ENCODE measurements at places on chromosomes 12 and 14. TPM values are rescaled to one million over a fixed set of nuclear protein-coding genes. Genes with fewer than 3 reads are reported as not detected.

DNA sequence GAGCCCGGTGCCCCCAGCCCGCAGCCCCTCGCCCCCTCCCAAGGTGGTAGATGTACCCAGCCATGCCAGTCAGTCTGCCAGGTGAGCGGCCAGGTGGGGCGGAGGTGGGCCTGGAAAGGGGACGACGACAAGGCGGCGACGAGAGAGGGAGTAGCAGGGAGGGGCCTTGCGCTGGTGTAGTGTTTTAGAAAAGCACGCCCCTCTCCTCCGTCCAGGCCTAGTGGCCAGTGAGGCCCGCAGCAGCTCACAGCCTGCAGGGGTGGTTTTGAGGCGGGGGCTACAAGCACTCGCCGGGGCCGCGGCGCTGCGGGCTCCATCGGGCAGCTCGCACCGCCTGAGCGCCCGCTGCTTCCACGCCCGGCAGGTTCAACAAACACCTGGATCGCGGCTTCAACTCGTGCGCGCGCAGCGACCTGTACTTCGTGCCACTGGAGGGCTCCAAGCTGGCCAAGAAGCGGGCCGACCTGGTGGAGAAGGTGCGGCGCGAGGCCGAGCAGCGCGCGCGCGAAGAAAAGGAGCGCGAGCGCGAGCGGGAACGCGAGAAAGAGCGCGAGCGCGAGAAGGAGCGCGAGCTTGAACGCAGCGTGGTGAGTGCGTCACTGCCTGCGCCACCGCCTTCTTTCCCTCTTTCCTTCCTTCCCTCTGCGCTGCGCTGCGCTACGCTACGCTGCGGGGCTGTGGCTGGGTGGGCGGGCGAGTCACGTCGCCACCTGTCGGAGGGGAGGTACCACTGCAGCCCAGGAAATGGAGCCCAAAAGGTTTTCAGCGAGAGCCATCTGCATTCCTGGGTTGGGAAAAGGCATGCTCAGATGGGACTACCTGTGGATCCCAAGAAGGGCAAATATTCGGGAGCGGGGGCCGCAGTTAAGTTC, 5.9 kb upstream of the RNU7-1 start:
- H3K4me1 ChIP-seq, result peaks cover 52% of the 10 kb centered on the region
- peak overlapping the region; percentile 83 for H3K4me3 ChIP-seq
- DNase-seq, result peak; percentile 97
- H3K27me3 ChIP-seq, result no peaks in the 10 kb centered on the region
- H3K36me3 ChIP-seq, result peaks cover 41% of the 10 kb centered on the region
- H3K27ac ChIP-seq, result peak overlapping the region; percentile 96

- no peaks in the 10 kb centered on the region for H3K4me1 ChIP-seq
- no peak for DNase-seq
- H3K27ac ChIP-seq, result no peak overlapping the region
- no peaks in the 10 kb centered on the region for H3K36me3 ChIP-seq
- H3K4me3 ChIP-seq, result no peak overlapping the region
- no peaks in the 10 kb centered on the region for H3K27me3 ChIP-seq
Measured at GRCh38 chr12:83216230-83216629, 529.5 kb downstream of the TMTC2 start.

GRCh38 chr12:124458220-124458991, 109.0 kb downstream of the NCOR2 start:
- no peak overlapping the region for H3K27ac ChIP-seq
- no peaks in the 10 kb centered on the region for H3K27me3 ChIP-seq
- DNase-seq, result no peak
- peaks cover 33% of the 10 kb centered on the region for H3K36me3 ChIP-seq
- H3K4me1 ChIP-seq, result peaks cover 36% of the 10 kb centered on the region

GRCh38 chr12:76252031-76252430, 96.2 kb downstream of the BBS10 start:
- no peak overlapping the region for H3K27ac ChIP-seq
- peaks cover 7% of the 10 kb centered on the region for H3K27me3 ChIP-seq
- no peaks in the 10 kb centered on the region for H3K4me1 ChIP-seq
- DNase-seq, result no peak
- H3K4me3 ChIP-seq, result no peak overlapping the region

IGF1 gene
- total RNA-seq, result not detected

GRCh38 chr12:132210223-132211055, 66.2 kb downstream of the NOC4L start:
- no peak overlapping the region for H3K4me3 ChIP-seq
- H3K27ac ChIP-seq, result no peak overlapping the region
- no peaks in the 10 kb centered on the region for H3K36me3 ChIP-seq
- peaks cover 4% of the 10 kb centered on the region for H3K27me3 ChIP-seq

- no peak overlapping the region for H3K27ac ChIP-seq
- no peaks in the 10 kb centered on the region for H3K36me3 ChIP-seq
- peaks cover 2% of the 10 kb centered on the region for H3K4me1 ChIP-seq
- peaks cover 67% of the 10 kb centered on the region for H3K27me3 ChIP-seq
- DNase-seq, result peak; percentile 21
- H3K4me3 ChIP-seq, result no peak overlapping the region
Measured at GRCh38 chr14:76133103-76133502, 18.6 kb upstream of the GPATCH2L start.

DNA sequence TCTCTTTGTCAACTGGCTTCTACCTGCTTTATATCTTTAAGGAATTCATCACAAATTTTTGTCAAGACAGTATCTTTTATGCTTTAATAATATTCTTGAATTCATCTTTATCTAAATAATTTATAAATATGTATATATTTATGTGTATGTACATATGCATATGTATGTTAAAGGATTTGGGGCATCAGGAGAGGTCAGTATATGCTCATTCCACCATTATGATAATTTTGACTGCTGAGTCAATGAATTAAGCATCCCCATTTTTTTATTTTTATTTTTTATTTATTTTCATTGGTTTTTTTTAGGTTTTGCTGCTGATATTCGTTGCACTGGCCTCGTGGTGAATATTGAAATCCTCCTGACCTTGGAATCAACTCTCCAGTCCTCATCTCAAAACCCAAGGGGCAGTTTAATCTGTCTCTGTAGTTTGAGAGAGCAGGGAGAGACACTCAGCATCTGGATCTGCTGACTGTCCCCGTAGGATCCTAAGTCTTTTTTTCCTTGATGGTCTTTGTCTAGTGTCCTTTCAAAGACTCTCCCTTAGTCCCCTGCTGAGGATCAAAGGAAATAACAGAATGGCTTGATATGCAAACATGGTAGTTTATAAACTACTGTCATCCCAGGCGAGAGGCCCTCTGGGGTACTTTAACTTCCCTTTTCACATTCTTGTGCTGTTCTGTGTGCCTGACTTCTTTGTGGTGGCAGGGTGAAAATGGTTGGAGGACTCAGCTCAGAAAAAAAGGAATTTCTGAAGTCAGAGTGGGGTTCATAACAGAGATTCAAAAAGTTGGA, 218.7 kb downstream of the DIO2 start:
- no peaks in the 10 kb centered on the region for H3K36me3 ChIP-seq
- H3K4me1 ChIP-seq, result no peaks in the 10 kb centered on the region

- peaks cover 20% of the 10 kb centered on the region for H3K27me3 ChIP-seq
- H3K36me3 ChIP-seq, result no peaks in the 10 kb centered on the region
- peaks cover 5% of the 10 kb centered on the region for H3K4me1 ChIP-seq
- DNase-seq, result no peak
- H3K27ac ChIP-seq, result no peak overlapping the region
Measured at GRCh38 chr14:23366426-23366921, 1.5 kb upstream of the EFS start.

DNA sequence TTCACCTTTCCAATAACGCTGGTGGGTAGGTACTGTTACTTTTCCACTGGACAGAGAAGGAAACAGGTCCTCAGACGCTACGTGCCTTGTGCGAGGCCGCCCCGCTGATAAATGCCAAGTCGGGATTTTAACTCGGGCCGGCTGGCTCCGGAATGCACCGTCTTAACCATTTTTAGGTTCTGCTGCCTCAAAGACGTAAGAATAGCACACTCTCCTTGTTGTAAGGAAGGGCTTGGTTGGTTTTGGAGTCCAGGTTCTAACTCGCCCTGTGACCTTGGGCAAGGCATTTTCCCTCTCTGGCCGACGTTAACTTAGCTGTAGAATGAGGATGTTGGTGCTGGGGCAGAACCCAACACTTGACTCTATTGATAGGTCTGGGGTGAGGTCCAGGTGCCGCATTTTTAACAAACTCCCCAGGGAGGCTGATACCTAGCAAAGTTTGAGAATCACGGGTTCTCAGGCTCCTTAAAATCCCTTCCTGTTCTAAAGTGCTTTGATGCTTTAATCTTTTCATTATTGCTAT, 814 bp downstream of the ANKRD13A start:
- H3K27ac ChIP-seq, result peak overlapping the region; percentile 93
- H3K36me3 ChIP-seq, result peaks cover 11% of the 10 kb centered on the region
- peak; percentile 52 for DNase-seq
- no peaks in the 10 kb centered on the region for H3K27me3 ChIP-seq
- peaks cover 68% of the 10 kb centered on the region for H3K4me1 ChIP-seq

DNA sequence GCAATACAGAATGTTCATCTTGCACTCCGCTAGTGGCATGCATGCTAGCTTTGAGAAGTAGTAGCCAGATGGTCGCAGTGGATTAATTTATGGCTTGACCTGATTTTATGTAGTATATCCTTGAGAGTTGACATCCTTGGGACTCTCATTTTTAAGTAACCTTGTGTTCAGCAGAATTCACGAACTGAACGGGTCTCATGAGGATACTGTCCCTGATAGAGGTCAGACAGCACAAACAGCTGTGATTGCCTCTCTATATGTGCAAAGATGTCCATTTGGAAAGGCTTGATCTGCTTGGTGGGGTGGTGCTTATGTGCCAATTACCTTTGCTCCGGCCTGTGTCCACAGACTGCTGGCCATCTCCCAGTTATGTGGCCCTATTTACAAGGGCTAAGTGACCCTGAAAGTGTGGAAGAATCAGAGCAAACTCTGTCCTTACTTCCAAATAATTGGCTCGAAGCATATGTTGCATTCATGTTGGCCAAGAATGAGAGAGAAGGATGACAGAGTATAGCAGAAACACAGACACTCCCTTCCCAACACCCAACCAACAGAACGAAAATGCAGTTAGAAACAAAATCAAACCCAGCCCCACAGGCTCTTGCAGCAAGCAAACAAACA, 167.1 kb downstream of the CRADD start:
- H3K27ac ChIP-seq, result no peak overlapping the region
- H3K4me1 ChIP-seq, result peaks cover 23% of the 10 kb centered on the region
- H3K36me3 ChIP-seq, result peaks cover 3% of the 10 kb centered on the region
- H3K4me3 ChIP-seq, result no peak overlapping the region

DNA sequence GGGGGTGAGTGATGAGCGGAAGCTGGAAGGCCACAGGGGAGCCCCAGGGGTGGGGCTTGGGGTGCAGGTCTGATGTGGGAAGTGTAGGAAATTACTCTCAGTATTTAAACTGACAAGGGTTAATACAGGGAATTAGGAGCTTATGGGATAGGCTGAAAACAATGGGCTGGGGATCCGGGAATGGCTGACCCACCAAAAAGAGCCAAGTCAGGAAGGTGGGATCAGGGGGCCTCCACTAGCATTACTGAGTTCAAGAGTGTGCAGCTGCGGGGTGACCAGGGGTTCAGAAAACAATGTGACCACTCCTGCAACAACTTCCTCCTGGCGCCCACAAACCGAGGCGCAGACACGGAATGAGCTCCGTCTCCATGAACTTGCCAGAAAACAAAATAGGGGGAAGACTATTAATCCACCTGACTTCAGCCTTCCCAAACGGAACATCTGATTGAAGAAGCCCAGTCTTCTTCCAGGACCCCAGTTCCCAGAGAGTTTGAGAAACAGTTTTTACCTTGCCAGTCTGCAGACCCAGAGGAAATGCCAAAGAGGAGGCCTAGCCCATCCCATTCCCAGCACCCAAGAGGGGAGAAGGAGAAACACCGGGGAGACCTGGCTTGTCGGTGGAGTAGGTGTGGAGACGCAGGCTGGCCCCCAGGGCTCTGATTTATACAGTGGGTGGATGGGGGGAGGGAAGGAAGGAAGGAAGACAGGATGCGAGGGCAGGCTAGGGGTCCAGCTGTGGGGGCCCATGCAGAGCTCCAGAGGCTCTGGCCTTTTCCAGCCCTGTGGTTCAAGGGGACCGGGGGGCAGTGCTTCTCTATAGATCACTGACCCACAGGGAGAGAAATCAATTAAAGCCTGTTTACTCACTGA, 16.5 kb upstream of the YY1 start:
- peak; percentile 35 for DNase-seq
- no peaks in the 10 kb centered on the region for H3K36me3 ChIP-seq
- no peak overlapping the region for H3K4me3 ChIP-seq
- no peak overlapping the region for H3K27ac ChIP-seq

GRCh38 chr12:112216223-112216622, 90.9 kb downstream of the TRAFD1 start:
- no peaks in the 10 kb centered on the region for H3K4me1 ChIP-seq
- H3K4me3 ChIP-seq, result no peak overlapping the region
- H3K27ac ChIP-seq, result no peak overlapping the region
- peaks cover 15% of the 10 kb centered on the region for H3K36me3 ChIP-seq
- no peaks in the 10 kb centered on the region for H3K27me3 ChIP-seq

GRCh38 chr14:84409435-84409834, 1120.5 kb upstream of the FLRT2 start:
- H3K4me3 ChIP-seq, result no peak overlapping the region
- H3K4me1 ChIP-seq, result no peaks in the 10 kb centered on the region
- no peak overlapping the region for H3K27ac ChIP-seq
- DNase-seq, result no peak
- H3K36me3 ChIP-seq, result peaks cover 2% of the 10 kb centered on the region

GNB3 gene
- 0.66 TPM for total RNA-seq

GRCh38 chr12:96636895-96637294, 147.5 kb downstream of the CFAP54 start:
- no peaks in the 10 kb centered on the region for H3K4me1 ChIP-seq
- no peak for DNase-seq
- no peak overlapping the region for H3K27ac ChIP-seq
- no peaks in the 10 kb centered on the region for H3K36me3 ChIP-seq
- H3K4me3 ChIP-seq, result no peak overlapping the region
- H3K27me3 ChIP-seq, result peaks cover 16% of the 10 kb centered on the region

GRCh38 chr14:50603565-50603964, 43.6 kb downstream of the ATL1 start:
- no peak overlapping the region for H3K27ac ChIP-seq
- no peak for DNase-seq
- H3K4me3 ChIP-seq, result no peak overlapping the region
- H3K4me1 ChIP-seq, result peaks cover 4% of the 10 kb centered on the region
- no peaks in the 10 kb centered on the region for H3K36me3 ChIP-seq
- H3K27me3 ChIP-seq, result no peaks in the 10 kb centered on the region

GRCh38 chr14:91555531-91555930, 45.4 kb upstream of the PPP4R3A start:
- no peaks in the 10 kb centered on the region for H3K4me1 ChIP-seq
- no peak overlapping the region for H3K4me3 ChIP-seq
- no peaks in the 10 kb centered on the region for H3K27me3 ChIP-seq
- H3K27ac ChIP-seq, result no peak overlapping the region
- no peaks in the 10 kb centered on the region for H3K36me3 ChIP-seq

DNA sequence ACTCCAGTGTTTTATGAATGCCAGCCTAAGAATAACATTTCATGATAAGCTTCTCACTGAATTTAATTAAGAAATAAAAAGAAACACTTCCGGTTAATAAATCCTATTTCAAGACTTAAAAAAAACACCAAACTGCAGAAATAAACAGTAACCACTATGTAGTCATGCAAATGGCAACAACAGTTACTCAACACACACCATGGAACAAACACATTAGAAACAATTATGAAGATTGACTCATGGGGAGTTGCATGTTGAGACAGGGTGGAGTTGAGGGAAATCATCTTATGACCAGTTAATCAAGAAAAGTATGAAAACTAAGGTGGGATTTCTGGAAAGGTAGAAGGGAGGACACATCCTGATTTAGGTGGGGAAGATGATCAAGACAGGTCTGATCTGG, 52.7 kb downstream of the PLBD1 start:
- DNase-seq, result no peak
- H3K36me3 ChIP-seq, result no peaks in the 10 kb centered on the region
- no peak overlapping the region for H3K4me3 ChIP-seq

GRCh38 chr14:89524990-89525667, 108.1 kb upstream of the FOXN3 start:
- DNase-seq, result no peak
- H3K27ac ChIP-seq, result no peak overlapping the region
- peaks cover 21% of the 10 kb centered on the region for H3K4me1 ChIP-seq
- H3K4me3 ChIP-seq, result no peak overlapping the region
- H3K36me3 ChIP-seq, result peaks cover 52% of the 10 kb centered on the region
- H3K27me3 ChIP-seq, result no peaks in the 10 kb centered on the region

Measured in activated CD4-positive, alpha-beta T cell treated with anti-CD3 and anti-CD28 coated beads for 36 hours (primary cell).